ENCODE measurements at places on chromosomes 7 and 10. TPM values are rescaled to one million over a fixed set of nuclear protein-coding genes. Genes with fewer than 3 reads are reported as not detected.

The NSUN5 gene
- total RNA-seq = 16.9 TPM

The GSTO1 gene
- total RNA-seq = 187 TPM

The ADGRA1 gene
- 0.14 TPM for total RNA-seq

The MKX gene
- 0.20 TPM for total RNA-seq

The MSRB2 gene
- 117 TPM for total RNA-seq

The NHLRC2 gene
- 62.3 TPM for total RNA-seq

The PTPRZ1 gene
- total RNA-seq = 1.9 TPM

The HMX3 gene
- total RNA-seq = not detected

The SPDYE5 gene
- total RNA-seq = not detected

The GSAP gene
- 12.3 TPM for total RNA-seq

The WEE2 gene
- total RNA-seq = not detected

The SH2D4B gene
- not detected for total RNA-seq

Data from right cardiac atrium (tissue), 5 donors.